CD14-positive monocyte (primary cell): ENCODE measurements at places on chromosomes 5 and 9.
A peak's percentile ranks its signal among the peaks of the same experiment; 100 is the strongest.

GRCh38 chr9:113589890-113590289, 126.4 kb downstream of the RGS3 start:
- peak; percentile 37 for DNase-seq

DNA sequence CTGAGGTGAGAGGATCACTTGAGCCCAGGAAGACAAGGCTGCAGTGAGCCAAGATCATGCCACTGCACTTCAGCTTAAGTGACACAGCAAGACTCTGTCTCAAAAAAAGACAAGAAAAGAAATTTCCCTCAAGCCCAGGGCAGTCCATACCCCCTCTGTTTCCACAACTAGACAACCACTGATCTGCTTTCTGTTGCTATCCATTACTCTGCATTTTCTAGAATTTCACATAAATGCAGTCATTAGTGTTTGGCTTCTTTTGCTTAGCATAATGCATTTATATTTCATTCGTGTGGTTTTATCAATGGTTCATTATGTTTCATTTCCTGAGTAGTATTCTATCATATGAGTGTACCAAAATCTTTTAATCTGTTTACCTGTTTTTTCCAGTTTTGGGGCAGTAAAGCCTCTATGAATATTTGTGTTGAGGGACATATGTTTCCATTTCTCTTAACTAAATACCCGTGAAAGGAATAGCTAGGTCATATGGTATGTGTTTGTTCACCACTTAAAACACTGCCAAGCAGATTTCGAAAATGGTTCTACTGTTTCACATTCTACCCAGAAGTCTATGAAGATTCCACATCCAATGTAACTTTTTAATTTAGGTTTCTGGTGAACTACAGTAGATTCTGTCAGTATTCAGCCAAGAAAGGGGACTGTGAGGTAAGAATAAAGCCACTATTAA, 271.8 kb downstream of the ZNF608 start:
- no peak for DNase-seq

DNA sequence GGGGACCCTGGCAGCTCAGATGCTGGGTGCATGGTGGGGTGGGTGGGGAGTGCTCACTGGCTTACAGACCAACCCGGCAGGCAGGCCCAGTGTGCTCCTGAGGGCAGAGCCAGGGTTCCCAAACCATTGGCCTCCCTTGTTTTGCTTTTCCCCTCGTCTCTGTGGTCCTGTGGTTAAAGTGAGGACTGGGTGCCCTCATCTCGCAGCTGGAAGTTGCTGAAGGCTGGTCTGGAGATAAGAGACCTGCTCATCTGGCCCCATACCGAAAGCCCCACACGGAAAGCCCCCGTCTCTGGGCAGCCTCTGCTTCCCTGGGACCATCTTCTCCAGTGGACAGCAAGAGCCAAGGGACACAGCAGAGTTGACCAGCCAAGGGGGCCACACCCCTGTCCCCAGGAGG, 9.8 kb upstream of the NACC2 start:
- DNase-seq = no peak

- DNase-seq = peak; percentile 23
These were observed 1.4 kb downstream of the MLLT3 start for GRCh38 chr9:20620650-20621470.

GRCh38 chr5:55356896-55357295, 49.1 kb downstream of the MTREX start:
- no peak for DNase-seq

- no peak for DNase-seq
These were observed 125.1 kb upstream of the SGCD start for GRCh38 chr5:156201788-156202403.

GRCh38 chr9:13322828-13323550, 43.5 kb upstream of the MPDZ start:
- DNase-seq = no peak

DNA sequence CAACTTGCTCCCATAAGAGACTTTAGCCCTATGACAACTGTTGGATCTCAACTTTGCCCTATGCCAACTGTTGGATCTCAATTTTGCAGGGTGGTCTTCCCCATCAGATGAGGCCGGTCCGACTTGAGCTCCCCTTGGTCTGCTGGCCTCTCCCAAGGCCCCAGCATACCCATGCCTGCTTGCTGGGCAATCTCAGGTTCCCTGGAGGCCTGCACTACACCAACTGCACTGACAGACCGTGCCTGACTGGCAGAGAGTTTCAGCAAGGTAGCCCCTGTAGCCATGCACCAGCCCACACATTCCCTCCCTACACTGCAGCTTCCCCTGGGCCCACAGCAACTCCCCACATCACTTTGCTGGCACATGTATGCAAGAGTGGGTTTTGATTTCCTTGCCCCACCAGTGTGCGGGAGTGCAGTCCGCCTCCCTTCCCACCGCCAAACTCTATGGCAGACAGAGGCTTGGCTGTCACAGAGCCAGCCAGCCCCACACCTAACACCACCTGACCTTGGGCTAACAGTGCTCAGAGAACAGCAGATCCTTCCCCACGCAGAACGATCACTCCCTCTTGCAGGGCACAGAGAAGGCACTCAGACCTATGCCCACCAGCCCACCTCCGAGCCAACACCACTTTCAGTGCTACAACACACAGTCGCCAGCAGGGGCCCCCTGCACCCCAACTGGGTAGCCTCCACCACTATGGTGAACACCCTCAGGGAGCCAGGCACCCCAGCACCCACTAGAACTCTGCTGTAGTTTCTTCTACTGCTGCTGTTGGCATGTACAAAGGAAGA, 279.9 kb upstream of the COX7C start:
- DNase-seq = no peak

DNA sequence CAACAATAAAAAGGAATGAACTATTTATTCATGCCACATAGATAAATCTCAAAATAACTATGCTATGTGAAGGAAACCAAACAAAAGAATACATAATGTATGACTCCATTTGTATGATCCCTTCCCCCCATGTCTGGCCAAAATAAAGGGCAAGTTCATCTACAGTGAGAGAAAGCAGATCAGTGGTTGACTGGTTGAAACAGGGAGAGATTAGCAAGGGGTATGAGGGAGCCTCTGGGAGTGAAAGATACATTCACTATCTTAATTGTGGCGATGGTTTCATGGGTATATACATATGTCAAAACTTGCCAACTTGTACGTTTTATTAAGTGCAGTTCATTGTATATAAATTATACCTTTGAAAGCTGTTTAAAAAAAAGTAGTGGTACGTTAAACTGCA, 4.8 kb downstream of the PSMD5 start:
- no peak for DNase-seq

DNA sequence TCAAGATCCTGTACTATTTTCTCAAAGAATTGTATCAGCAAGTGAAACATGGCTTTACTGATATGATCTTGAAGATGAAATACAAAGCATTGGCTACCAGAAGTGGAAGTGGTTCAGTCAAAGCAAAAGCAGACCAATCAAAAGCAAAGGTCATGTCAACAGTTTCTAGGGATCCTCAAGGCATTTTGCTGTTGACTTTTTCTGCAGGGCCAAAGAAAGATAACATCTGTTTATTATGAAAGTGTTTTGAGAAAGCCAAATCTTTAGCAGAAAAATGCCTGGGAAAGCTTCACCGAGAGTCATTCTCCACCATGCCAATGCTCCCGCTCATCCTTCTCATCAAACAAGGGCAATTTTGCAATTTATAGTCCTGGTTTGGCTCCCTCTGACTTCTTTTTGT, 90.3 kb upstream of the ACO1 start:
- DNase-seq = no peak

GRCh38 chr9:127816362-127816725, 13.7 kb downstream of the FPGS start:
- no peak for DNase-seq

GRCh38 chr9:114493521-114494184, 11.6 kb downstream of the WHRN start:
- DNase-seq = no peak

- DNase-seq = no peak
These were observed 73.1 kb downstream of the LRSAM1 start for GRCh38 chr9:127524373-127524772.

- DNase-seq = no peak
These were observed 12.2 kb upstream of the C5orf15 start for GRCh38 chr5:133980652-133981051.

DNA sequence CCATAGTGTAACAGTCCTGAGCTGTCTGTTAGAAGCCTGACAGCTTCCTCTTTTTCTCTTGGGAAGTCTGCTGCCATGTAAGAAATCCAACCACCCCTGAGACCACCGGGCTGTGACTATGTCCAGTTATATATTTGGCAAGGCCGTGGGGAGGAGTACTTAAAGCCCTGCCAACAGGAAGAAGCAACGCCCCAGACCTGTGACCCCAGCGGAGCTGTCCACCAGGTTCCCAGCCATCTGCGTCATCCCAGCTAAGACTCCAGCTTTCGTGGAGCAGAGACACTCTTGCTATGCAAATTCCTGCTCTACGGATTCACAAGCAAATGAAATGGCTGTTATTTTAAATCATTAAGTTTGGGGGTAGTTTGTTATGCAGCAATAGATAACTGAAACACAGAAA, 417.3 kb downstream of the TLE4 start:
- no peak for DNase-seq

DNA sequence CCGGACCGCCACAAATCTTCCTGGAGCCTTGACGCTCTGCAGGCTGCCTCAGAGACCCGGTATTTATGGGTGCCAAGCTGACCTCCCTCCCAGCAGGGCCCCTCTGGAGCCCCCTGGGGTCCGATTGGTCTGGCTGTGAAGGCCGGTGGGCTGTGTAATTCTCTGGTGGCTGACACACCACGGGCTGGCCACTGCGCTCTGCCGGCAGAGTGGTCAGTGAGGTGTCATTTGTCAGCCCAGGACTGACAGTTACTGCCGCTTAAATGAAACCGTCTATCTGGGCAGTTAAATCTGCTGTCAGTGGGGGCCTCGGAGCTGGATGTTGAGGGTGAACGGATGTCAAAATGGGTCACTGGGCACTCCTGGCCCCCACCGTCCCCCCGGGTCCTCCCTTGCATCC, 10.7 kb downstream of the NR5A1 start:
- DNase-seq = no peak

GRCh38 chr9:134930398-134930797, 12.7 kb upstream of the FCN1 start:
- DNase-seq = no peak

DNA sequence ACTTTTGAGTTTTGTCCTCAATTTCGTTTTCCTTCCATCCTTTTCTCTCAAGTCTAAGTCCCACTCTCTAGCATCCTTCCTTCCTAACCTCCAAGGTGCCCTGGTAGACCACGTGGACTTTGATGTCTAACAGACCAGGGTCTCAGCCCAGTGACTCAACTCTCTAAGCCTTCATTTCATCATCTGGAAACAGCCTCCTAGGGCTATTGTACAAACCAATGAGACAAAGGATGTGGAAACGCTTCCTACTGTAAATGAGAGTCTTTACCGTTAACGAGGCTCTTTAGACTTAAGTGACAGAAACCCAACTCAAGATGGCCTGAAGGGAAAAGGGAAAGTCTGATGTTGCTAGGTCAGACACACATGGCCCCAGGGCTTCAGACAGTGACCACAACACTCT, 49.2 kb upstream of the CPLX2 start:
- no peak for DNase-seq

DNA sequence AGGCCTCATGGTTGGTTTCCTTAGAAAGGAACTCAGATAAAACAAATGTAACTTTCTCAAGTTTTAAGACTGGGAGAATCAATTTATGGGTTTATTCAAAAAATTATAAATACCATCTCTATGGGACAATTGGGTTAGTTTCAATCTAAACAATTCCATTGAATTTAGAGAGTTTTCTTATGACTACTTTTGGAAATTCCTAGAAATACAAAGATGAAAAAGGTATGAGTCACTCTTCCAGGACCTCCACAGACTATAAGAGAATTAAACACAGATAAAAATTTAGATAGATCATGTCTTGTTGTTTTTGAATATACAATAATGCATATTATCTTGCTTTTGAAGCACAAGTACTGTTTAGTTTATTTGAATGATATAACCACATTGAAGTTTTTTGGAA, 188.7 kb downstream of the CHSY3 start:
- DNase-seq = no peak

DNA sequence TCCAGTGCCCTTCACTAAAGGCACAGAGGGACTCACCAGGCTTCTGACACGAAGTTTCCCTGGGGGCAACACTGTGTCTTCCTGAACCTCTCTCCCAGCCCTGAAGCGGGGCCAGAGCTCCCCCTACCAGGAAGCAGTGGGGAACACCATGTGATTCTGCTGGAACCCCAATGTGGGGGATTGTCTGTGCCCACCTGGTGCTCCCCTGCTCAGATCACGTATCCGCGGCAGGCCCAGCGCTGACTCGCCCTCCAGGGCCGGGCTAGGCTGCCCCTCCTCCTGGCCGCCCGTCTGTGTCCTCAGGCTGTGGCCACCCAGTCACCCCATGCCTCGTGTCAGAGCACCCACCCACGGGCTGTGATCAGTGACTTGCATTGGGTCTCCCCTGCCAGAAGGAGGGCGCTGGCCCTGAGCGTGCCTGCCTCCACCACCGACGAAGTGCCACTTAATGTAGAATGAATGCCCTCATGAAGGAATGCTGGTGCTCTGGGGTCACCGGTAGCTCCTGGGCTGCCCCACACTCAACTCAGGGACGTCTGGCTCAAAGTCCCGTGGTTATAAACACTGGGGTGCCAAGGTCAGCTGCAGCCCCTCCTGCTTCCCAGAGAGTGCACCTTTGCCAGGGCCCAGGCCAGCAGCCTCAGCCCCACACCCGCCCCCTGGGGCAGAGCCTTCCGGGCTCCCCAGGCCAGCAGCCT, 22.1 kb downstream of the SARDH start:
- DNase-seq = no peak

GRCh38 chr5:58150926-58151325, 309.0 kb downstream of the PLK2 start:
- no peak for DNase-seq

DNA sequence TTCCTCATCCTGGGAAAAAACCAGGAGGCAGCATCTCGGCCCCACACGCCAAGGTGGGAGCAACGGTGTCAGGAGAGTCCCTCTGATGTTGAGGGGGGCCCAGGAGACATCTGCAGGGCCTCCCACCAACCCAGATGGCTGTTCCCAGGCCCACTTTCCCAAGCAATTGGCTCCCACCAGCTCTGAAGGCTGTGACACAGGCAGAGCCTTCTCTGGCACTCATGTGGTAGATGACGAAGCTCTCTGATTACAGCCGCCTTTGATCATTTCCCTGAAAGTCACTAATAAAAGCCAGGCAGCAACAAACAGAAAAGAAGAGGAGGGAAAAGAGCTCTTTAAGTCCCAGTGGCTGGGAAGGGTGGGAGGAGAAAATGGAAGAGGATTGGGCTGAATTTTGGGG, 226.5 kb downstream of the CDK5RAP2 start:
- no peak for DNase-seq

- no peak for DNase-seq
These were observed 350.9 kb upstream of the PCSK5 start for GRCh38 chr9:75539523-75539922.
